G401 (cell line): ENCODE measurements at places on chromosomes 12 and 14. TPM values are rescaled to one million over a fixed set of nuclear protein-coding genes. Genes with fewer than 3 reads are reported as not detected.

Gene SYT10
- total RNA-seq, result not detected in 2 replicates

Gene IL31
- total RNA-seq, result not detected in 2 replicates

Gene KLHL33
- total RNA-seq, result not detected in 2 replicates

Gene NTF3
- not detected in 2 replicates for total RNA-seq

Gene ZNF891
- total RNA-seq, result 1.4 and 1.6 TPM in 2 replicates

Gene IKZF4
- total RNA-seq, result 0.54 and 4.4 TPM in 2 replicates

- DNase-seq, result peak; percentile 11
These were observed 718 bp downstream of the EIF2B2 start for GRCh38 chr14:75003250-75004027.

GRCh38 chr12:56241424-56242303, 11.8 kb downstream of the SLC39A5 start:
- DNase-seq, result no peak

DNA sequence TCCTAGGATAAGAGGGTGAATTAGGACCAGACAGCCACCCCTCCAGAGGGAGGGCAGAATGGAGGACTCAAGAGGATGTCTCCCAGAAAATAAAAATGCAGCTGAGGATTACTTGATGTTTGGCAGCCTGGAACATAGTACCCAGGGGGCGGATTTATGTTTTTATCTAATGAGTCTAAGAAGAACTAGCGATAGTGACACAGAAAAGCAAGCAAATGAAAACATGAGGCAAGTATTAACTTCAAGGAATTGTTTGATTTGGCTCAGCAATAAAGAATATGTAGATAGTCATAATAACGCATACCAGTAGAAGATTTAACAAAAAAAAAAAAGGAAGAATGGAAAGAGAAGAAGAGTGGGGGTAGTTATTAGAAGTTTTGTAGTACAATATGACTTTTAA, 10.0 kb upstream of the SLC7A8 start:
- no peak for DNase-seq

- no peak for DNase-seq
These were observed 18.9 kb downstream of the ITPK1 start for GRCh38 chr14:93096691-93097322.

DNA sequence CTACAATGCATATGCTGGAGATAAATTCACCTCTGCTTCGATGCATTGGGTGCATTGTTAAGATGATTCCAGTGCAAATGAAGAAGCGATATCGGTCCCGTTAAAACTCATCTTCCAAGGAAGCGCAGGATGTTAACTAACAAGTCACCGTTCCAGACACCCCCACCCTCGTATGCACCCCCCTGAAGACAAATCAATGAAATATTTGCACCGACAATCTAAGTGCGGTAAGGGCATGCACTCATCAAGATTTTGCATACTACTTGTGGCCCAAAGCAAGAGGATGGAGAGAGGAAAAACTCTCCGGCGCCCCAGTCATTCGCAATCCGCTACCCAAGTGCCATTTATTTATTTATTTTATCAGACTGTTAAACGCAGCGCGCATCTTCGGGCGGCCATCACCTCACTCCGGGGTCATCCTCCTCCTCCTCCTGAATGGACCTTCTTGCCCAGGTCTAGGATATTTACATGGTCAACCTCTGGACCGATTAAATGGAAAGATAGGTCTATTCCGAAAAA, 1.2 kb downstream of the NOVA1 start:
- peak; percentile 71 for DNase-seq

DNA sequence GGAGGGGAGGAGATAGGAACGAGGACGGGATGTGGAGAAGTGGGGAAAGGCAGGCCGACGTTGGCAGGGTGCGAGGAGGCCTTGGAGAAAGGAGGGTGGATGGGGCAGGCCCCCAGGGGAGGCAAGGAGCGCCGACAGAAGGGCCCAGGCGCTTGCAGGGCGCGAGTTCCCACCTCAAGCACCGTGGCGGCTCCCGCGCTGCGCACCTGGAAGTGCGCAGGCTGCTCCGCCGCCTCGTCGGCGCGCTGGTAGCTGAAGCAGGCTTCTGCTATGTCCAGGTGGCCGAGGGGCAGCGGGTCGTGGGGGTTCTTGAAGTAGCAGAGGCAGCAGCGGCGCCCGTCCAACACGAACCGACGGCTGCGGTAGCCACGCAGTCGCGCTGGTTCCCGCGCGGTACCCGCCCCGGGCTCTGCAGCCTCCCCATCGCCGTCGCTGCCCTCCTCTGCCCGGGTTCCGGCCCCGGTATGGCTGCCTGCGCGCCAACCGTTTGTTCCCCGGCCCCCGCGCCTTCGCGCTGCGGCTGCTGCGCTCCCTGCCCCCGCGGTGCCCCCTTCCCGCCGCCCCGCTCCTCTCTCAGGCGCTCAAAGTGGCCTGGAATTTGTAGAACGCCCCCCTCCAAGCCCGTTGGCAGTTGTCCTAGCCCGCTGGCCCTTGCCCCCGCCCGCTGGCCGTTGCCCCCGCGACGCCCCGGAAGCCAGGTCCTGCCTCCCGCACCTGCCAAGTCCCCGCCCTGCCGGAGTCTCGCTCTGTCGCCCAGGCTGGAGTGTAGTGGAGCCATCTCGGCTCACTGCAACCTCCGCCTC, 1.1 kb upstream of the ACTR6 start:
- peak; percentile 57 for DNase-seq

DNA sequence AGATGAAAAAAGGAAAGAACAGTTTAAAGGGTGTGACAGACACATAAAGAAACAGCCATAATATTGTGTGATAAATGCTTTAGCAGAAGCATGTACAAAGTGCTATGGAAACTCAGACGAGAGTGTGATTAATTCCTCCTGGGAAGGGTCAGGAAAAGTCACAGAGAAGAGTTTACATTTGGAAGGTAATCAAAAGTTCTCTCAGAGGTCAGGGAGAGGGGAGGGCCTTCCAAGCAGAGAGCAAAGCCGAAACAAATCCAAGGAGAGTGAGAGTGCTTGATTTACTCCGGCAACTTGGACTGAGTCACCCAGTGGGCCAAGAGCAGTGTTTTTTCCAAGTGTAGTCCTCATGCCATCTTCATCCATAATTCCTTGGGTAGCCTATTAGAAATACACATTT, 108.3 kb downstream of the IGF1 start:
- DNase-seq, result no peak
